GM06990 (cell line): ENCODE measurements at places on chromosomes 4 and X.

GRCh38 chr4:141705048-141705746, 68.8 kb downstream of the IL15 start:
- peak; percentile 45 for DNase-seq

DNA sequence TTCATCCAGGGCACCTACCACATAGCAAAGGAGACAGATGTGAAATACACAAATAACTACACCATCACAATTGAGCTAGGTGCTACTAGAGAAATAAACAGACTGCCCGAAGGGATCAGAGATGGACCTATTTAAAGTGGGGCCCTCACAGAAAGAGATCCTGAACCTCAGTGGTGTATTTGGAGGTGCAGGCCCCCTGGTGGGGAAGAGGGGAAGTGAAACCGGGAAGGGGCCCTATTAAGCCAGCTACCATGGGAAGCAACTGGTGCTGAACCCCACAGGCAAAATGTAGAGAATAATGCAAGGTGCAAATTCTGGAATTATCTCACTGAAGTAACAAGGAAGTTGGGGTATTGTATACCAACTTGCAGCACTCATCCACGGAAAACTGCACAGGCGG, 78.6 kb upstream of the FAM9A start:
- no peak for DNase-seq

GRCh38 chr4:173293663-173294062, 40.5 kb downstream of the HMGB2 start:
- DNase-seq = no peak

- DNase-seq = no peak
Measured at GRCh38 chr4:182698212-182698611, 219.0 kb downstream of the DCTD start.

GRCh38 chr4:59161249-59161648, 2038.9 kb upstream of the ADGRL3 start:
- DNase-seq = no peak

DNA sequence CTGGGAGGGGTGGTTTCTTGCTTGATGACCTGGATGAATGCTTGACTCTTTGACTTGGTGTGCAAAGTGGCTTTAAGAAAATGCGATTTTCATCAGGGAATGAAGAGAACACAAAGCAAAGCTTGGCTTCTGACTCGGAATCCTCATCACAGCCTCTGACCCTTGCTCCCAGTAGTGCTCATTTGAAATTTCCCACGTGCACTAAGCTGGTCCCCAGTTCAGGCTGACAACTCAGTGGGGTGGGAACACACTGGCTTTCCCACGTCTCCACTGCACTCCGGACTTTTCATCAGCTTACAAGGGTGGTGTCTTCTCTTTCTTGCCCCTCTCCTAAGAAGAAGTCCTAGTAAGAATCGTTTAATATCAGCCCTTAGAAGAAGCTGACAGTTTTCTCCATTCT, 53.3 kb downstream of the HCCS start:
- DNase-seq = no peak

GRCh38 chr4:19455850-19456602, 795.7 kb upstream of the SLIT2 start:
- no peak for DNase-seq

- DNase-seq = no peak
Measured at GRCh38 chr4:134905061-134905460, 703.5 kb upstream of the PABPC4L start.

- DNase-seq = no peak
Measured at GRCh38 chr4:184934961-184935360, 83.3 kb upstream of the HELT start.

- DNase-seq = no peak
Measured at GRCh38 chrX:9352243-9352642, 112.6 kb upstream of the TBL1X start.

DNA sequence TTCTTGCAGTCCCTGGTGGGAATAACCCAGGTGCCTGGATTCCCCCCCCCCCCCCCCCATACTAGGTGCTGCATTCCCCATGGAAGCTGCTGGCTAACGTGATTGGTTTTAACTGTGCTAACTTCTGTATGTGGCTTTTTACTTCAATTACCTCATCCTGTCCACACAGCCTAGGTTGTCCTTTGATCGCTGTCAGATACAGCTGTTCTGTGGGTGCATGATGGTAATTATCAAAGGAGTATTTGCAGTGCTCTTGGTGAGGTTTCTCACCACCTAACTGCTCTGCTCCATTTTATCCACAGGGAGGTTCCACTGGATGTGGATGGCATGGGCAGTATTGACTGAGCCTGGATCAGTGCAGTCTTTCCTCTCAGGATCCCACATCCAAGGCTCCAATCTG, 93.0 kb downstream of the ZNF518B start:
- no peak for DNase-seq

GRCh38 chrX:55342533-55343501, 78.1 kb upstream of the PAGE3 start:
- no peak for DNase-seq

DNA sequence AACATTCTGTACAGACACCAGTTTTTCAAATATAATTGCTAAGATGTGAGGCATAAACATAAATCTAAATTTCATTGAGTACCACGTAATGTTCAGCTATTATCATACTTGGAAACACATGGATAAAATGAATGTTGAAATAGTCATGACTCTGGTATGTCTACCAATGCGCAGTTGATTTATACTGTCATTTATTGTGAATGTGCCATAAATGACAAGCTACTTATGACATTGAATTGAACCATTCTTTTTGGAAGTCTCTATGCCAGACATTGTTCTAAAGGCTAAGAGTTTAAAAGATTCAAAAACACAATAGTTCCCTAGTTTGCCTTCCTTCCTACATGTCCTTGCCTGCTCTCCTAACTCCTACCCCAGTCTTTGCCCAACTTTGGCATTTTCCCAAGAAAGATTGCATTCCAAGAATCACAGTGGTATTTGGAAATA, 96.6 kb upstream of the DMD start:
- no peak for DNase-seq

DNA sequence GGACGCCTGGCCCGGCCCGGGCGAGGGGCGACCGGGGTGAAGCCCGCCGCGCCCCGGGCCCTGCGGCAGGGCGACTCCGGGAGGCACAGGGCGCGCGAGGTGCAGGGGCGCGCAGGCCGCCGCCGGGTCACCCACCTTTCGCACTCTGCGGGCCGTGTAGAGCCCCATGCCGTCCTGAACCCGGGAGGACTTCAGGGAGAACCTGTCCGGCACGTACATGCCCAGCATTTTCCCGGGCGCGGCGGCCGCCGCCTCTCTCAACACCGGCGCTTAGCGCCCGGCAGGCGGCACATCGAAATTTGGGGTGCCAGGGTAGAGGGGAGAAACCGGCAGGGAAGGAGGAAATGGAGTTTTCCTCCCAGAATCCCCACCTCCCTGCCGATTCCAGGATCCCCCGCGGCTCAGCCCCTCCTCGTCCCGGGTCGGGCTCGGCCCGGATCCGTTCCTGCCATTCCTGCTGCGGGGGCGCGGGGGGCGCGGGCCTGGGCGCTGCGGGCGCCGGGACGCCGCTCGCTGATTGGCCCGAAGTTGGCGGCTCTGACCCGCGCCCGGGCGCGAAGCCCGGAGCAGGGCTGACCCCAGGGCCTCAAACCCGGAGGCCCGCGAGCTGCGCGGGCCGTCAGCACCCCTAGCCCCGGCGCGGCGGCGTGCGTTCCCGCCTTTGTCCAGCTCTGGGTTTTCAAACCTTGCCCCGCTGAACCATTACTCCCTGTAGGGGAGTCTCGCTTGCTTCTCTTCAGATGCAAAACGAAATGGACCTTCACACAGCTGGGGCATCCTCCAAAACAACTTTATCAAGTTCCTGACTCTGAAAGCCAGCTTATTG, at the start of gene PRDM5:
Gene PRDM5, minus strand, starts transcription at position 346 of the 826 bp plus-strand sequence. Its CDS starts 118 bp downstream, at position 228.
- DNase-seq = peak; percentile 16

DNA sequence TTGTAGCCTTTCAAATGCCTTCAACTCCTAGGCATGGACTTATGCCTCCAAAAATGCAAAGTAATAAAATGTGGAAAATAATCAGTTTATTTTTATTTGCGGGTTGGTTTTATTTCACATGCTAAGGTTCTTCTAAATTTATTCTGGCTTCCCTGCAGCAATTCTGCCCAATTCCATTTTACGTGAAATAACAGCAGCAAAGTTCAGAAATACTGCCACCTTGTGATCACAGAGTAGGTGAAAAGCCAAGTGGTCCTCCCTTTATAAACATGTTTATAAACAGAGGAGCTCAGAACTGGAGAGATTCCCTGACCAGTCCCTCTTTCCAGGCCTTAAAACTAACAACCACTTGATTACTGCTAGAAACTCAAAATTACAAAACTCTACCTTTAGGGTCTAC, 14.7 kb upstream of the DCHS2 start:
- DNase-seq = no peak

DNA sequence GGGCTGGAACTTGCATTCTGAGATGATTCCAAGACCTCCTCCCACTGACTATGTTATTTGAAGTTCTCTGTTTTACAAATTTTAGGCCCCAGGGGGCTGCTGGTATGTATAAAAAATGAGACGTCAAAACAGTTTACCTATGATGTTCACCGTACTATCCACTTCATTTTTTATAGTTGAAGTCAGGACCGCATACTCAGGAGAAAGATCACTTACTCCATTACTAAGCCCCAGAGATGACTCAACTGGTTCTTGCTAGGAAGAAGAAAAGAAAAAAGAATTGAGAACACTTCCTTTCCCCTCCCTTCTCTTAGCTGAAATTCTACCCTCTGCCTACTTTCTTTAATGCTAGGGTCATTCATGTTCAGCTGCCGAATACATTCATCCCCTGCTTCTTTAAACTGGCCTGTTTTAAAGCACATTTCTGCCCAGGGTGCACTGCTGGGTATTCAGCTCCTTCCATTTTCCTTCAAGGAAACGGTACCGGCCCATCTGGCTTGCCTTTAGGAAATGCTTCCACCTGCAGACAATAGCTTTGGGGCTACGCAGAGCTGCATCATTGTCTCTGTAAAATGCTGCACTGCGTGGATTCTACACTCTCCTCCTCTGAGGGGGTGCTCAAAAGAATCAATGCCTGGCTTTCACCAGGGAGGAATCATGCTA, 66.2 kb downstream of the IRF2 start:
- DNase-seq = no peak
